Bronchial epithelial cell (primary cell): ENCODE measurements at places on chromosomes 4 and X.

DNA sequence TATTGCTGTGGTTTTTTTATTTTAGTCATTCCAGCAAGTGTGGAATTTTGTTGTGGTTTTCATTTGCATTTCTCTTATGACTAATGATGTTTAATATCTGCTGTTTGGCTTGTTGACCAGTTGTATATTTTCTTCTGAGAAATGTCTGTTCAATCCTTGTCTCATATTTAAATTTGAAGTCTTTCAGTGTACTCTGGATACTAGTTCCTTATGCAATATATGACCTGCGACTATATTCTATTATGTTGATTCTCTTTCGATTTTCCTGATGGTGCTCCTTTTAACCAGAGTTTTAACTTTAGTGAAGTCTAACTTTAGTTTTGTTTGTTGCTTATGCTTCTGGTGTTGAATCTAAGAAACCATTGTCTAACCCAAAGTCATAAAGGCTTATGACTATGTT lies 1528.0 kb downstream of the TECRL start:
- no peak for DNase-seq

GRCh38 chr4:76748649-76749048 lies 149.3 kb downstream of the SOWAHB start:
- DNase-seq = peak; percentile 49

DNA sequence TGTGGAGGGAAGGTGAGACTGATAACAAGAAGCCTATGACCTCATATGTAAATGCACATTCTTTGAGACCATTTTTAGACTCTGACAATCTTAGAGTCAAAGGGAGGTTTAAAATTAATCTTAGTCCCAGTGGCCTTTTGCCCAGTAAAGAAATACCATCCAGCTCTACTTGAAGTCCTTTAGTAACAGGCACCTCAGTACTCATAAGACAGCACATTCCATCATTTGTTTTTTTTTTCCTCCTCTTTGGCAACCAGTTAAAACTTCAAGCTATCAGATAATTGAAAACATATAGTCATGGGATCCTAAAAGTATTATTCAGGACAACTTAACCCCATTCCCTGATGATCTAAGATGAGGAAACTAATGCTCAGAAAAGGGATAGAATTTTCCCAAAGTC lies 4.6 kb downstream of the EDA2R start:
- no peak for DNase-seq

GRCh38 chrX:34404386-34405070 lies 252.6 kb downstream of the TMEM47 start:
- DNase-seq = no peak

GRCh38 chr4:149884046-149884445 lies 68.4 kb upstream of the IQCM start:
- no peak for DNase-seq

DNA sequence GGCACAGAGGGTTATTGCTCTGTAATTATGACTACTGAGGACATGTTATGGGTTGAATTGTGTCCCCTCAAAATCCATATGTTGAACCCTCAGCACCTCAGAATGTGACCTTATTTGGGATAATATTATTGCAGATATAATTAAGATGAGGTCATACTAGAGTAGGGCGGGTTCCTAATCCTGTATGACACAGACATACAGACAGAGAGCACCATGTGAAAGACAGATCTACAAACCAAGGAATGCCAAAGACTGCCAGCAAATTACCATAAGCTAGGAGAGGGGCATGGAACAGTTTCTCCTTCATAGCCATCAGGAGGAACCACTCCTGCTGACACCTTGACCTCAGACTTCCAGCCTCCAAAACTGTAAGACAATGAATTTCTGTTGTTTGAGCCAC lies 115.2 kb upstream of the OTUD4 start:
- no peak for DNase-seq

GRCh38 chr4:98932539-98932938 lies 3.6 kb upstream of the EIF4E start:
- peak; percentile 88 for DNase-seq

DNA sequence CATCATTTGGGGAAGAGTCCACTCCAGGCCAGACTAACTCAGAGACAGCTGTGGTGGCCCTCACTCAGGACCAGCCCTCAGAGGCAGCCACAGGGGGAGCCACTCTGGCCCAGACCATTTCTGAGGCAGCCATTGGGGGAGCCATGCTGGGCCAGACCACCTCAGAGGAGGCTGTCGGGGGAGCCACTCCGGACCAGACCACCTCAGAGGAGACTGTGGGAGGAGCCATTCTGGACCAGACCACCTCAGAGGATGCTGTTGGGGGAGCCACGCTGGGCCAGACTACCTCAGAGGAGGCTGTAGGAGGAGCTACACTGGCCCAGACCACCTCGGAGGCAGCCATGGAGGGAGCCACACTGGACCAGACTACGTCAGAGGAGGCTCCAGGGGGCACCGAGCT lies 3.3 kb upstream of the ERAS start:
- DNase-seq = no peak

DNA sequence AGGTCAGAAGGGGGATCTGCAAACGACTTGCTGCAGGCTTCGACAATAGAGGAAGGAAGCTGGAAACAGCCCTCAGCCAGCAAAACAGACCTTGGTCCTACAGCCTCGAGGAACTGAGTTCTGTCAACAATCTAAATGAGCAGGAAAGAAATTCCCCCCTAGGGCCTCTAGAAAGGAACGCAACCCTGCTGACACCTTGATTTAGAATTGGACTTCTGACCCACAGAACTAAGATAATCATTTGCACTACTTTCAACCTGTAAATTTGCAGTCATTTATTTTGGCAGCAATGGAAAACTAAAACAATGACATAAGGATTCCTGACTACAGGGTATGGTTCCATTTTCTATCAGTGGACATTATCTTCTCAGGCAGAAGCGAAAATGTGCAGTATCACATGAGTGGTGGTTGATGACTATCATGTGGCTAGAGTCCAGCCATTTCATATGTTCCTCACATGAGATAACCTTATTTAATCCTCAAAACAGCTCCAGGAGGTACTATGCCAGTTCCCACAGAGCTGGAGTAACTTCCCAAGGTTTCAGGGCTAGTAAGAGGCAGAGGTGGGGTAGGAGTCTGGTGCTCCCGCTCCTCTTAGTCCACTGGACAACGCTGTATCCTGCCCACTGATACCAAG lies 61.6 kb downstream of the SAT1 start:
- no peak for DNase-seq

DNA sequence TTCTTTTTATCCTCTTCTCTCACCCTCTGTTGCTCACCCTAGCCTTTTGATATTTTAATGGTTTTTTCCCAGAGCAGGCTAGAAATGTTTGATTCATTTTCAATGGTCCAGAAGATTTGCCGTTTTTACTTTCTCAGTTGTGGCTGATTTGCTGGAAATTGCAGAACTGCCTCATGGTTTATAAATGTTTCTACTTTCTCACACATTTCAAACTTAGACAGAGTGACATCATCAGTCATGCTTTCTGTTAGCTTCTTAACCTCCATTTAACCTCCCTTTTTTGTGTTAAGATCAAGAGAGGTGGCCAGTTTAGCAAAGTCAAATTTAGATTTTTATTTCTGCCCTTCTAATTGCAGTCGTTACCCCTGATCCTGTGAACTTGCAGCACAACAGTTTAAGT lies 8.7 kb downstream of the RXFP1 start:
- DNase-seq = no peak

GRCh38 chrX:104195489-104196084 lies 29.3 kb downstream of the FAM199X start:
- DNase-seq = peak; percentile 17

GRCh38 chr4:132683957-132684356 lies 465.1 kb upstream of the PCDH10 start:
- DNase-seq = no peak

DNA sequence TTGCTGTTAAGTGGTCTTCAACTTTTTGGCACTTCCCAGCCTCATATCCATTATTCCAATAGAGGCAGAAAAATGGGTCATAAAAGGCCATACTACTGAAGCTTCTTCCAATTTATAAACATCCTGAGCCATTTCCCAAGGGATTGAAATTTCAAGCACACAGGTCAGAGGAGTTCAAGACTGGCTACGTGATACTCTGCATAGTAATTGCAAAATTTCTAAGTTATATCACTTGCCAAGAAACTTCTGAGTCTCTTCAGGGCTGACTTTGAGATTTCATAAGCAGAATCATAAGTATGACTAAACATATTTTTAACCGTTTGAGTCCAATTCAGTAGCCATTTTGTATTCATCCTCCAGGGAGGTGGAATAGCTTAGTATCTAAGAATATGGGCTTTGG lies 75.6 kb upstream of the RXFP1 start:
- DNase-seq = peak; percentile 80

DNA sequence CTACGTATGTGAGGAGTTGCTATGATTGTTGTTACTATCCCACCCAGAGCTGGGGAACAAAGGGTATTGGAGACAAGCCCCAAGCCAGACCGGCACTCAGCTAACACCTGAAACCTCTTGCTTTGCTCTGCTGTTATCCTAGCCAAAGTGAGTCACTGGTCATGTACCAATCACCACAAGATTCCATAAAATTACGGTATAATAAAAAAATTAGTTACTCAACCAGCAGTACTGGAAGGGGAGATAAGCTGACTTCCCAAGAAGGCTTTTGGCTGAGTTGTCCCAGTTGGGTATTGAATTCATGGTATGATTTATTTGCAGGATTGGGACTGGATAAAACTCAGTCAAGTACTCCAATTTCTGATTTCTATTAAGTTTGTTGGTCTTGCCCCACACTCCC lies 5.3 kb downstream of the EDA2R start:
- peak; percentile 78 for DNase-seq

DNA sequence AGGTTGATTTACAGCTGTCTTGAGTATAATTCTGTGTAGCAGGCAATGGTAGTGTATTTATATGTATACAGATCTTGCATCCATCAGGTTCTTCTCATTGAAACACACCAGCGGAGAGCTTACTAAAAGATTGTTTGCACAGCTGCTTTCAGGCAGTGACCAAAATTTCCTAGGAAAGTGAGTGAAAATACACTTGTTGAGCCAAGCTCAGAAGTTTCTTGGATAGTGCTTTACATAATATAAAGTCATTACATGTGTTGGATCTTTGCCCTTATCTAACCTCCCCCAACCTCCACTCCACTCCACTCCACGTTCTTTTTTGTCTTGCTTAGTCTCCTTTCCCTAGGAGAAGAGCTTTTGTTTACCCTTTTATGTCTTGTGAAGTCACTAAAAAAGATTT lies 34.1 kb downstream of the CNKSR2 start:
- no peak for DNase-seq

GRCh38 chr4:143358923-143359643 lies 22.4 kb downstream of the GAB1 start:
- peak; percentile 94 for DNase-seq

DNA sequence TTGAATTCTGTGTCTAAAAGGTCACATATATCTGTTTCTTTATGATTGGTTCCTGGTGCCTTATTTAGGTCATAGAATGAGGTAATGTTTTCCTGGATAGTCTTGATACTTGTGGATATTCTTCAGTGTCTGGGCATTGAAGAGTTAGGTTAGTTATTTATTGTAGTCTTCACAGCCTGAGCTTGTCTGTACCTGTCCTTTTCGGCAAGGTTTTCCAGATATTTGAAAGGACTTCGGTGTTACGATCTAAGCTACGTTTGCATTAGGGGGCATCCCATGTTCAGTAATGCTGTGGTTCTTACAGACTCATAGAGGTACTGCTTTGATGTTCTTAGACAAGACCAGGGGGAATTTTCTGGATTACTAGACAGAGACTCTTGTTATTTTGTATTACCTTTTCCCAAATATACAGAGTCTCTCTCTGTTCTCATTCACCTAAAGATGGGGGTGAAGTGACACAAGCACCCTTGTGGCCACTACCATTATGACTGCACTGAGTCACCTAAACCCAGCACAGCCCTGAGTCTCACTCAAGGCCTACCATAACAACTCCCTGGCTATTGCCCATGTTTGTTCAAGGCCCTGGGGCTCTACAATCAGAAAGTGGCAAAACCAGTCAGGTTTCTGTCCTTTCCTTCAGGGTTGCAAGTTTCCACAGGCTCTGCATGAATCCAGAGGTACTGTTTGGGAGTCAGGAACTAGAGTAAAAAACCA lies 30.1 kb upstream of the CYSLTR1 start:
- DNase-seq = peak; percentile 92

GRCh38 chr4:177489471-177490246 lies 47.4 kb upstream of the AGA start:
- DNase-seq = peak; percentile 42

DNA sequence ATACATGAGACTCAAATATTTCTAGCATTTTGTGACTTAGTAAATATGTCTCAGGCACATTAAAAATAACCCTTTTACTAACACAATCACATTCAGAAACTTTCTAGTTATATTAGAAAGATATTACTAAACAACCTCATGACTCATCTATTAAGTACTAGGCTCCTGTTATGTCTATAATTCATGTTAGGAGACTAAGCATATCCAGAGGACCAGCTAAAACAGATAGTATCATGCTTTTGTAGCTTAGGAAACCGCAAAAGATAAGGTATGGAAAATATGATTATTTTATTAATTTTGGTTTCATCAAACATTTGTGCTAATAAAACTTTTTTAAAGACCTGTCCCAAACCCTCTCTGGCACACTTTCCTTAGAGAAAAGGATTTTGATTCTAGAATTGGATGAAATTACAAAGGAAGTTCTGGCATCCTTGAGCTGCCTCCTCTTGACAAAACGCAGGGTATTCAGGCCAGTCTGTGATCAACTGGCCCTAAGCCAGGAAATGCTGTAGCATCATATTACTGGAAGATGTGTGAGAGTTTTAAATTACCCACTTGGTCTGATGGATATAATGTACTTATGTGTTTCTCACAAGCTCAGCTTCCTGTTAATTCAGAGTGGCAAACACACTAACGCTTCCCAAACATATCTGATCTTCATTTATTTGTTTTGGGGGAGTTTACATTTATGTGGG lies 60.4 kb downstream of the NRK start:
- peak; percentile 2 for DNase-seq

GRCh38 chr4:138736362-138736761 lies 279.2 kb upstream of the NOCT start:
- peak; percentile 73 for DNase-seq

GRCh38 chr4:93433840-93434239 lies 394.7 kb upstream of the ATOH1 start:
- DNase-seq = no peak

GRCh38 chr4:159143687-159144086 lies 40.8 kb downstream of the RAPGEF2 start:
- no peak for DNase-seq

GRCh38 chr4:95124906-95125504 lies 367.2 kb downstream of the BMPR1B start:
- DNase-seq = peak; percentile 63

GRCh38 chr4:99518601-99519295 lies 7.9 kb downstream of the C4orf17 start:
- DNase-seq = no peak

- no peak for DNase-seq
Observed at GRCh38 chr4:78567500-78568060, 16.0 kb downstream of the ANXA3 start.

- no peak for DNase-seq
Observed at GRCh38 chr4:15963576-15963975, 601 bp upstream of the FGFBP2 start.

DNA sequence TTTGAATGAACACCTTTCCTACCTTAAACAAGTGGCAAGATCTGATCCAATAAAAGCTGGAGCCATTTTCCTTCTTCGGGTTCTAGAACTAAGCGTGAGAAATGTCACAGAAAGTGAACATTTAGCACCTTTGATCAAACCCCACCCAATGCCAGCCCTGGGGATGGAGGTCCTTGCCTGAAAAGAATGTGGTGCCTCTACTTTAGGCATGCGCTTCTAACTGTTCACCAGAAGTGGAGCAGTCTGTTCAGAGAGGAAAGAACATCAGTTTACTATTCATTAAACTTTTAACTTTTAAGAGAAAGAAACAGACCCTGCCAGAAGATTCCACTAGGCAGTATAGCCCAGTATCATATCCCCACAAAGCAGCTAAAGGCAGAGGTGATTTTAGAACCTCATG lies 75.9 kb downstream of the INTS12 start:
- DNase-seq = no peak

- DNase-seq = no peak
Observed at GRCh38 chrX:40098264-40099054, 701 bp upstream of the BCOR start.
